ENCODE measurements at places on chromosomes 12 and 14.

- no peak overlapping the region for H3K27ac ChIP-seq
- no peak overlapping the region for H3K4me3 ChIP-seq
- no peak for DNase-seq
- no peaks in the 10 kb centered on the region for H3K4me1 ChIP-seq
Measured at GRCh38 chr14:33925946-33926345, 24.9 kb downstream of the EGLN3 start.

DNA sequence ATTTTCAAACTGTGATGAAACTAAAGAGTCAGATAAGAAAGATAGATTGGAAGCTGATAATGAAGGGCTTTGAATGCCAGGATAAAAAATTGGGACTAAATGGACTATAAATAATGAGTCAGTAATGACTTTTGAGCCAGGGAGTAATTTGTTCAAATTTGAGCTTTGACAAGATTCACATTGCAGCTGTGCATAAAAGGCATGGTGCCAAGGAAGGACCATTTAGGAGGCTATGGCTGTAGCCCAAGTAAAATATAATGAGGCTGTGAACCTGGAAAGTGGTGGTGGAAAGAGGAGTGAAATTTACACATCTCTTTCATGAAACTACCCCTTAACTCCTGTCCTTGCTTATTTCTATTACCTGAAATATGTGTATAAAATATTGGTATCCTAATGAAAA lies 218.5 kb downstream of the SLC6A15 start:
- H3K4me3 ChIP-seq, result no peak overlapping the region
- H3K4me1 ChIP-seq, result no peaks in the 10 kb centered on the region
- H3K36me3 ChIP-seq, result no peaks in the 10 kb centered on the region
- no peak for DNase-seq
- no peak overlapping the region for H3K27ac ChIP-seq

DNA sequence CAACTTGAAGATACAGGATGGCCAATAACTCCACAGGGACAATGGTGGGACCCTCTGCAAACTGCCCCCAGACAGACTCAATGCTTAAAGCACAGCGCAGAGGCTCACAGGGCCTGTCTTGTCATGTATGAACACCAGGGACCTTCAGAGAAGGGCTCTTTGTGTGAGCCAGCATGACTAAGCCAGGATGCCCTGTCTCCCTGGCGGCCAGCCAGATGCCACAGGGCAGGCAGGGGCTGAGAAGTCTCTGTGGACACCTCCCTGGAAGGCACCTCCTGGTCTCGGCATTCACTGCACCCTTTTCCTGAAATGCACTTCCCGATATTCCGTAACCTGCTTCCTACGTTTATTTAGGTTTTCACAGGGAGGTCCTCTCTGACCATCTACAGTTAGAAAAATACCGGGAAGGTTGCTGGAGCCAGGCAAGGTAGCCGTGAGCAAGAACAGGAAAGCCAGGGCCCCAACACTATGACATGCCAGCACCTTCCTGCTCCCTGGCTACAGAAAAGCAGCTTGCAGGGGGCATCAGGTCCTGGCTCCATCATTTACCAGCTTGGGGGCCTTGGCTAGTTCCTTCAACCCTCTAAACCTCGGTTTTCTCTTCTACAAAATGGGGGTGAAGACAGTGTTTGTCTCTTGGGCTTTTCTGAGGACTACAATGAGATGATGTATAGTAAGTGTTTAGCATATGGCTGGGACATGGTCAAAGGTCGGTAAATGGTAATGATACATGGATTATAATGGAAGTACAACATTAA lies 65.0 kb downstream of the PITPNM2 start:
- H3K4me1 ChIP-seq, result peaks cover 30% of the 10 kb centered on the region
- no peak overlapping the region for H3K4me3 ChIP-seq
- H3K27me3 ChIP-seq, result no peaks in the 10 kb centered on the region
- no peaks in the 10 kb centered on the region for H3K36me3 ChIP-seq
- DNase-seq, result no peak

- H3K4me3 ChIP-seq, result no peak overlapping the region
- H3K27ac ChIP-seq, result no peak overlapping the region
- H3K36me3 ChIP-seq, result no peaks in the 10 kb centered on the region
- no peak for DNase-seq
Measured at GRCh38 chr12:5429741-5430557, 2.0 kb upstream of the NTF3 start.

GRCh38 chr12:55631733-55632132 lies 5.0 kb upstream of the OR10P1 start:
- no peak overlapping the region for H3K27ac ChIP-seq
- DNase-seq, result no peak
- no peaks in the 10 kb centered on the region for H3K36me3 ChIP-seq
- no peak overlapping the region for H3K4me3 ChIP-seq
- H3K27me3 ChIP-seq, result no peaks in the 10 kb centered on the region
- H3K4me1 ChIP-seq, result no peaks in the 10 kb centered on the region

- H3K36me3 ChIP-seq, result no peaks in the 10 kb centered on the region
- H3K27me3 ChIP-seq, result no peaks in the 10 kb centered on the region
- DNase-seq, result no peak
- H3K4me1 ChIP-seq, result no peaks in the 10 kb centered on the region
- no peak overlapping the region for H3K27ac ChIP-seq
Measured at GRCh38 chr12:10405294-10405693, 4.3 kb downstream of the KLRC4 start.

DNA sequence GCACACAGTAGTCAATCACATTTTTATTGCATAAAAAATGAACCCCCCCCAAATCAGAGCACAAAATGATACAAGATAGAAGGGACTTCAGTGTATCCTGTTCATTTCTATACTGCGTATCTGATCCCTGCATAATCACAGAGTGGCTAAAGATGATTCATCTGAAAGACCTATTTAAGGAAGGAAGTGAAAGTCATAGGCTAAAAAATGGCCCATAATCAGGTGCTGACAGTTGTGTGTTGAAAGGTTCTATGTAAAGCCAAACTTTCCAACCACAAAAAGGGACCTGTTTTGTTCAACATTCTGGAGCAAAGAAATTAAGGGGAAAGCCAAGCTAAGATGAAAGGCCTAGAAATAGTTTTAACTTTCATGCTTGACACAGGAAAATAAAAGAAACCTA lies 147.8 kb upstream of the ATP2B1 start:
- no peaks in the 10 kb centered on the region for H3K27me3 ChIP-seq
- H3K27ac ChIP-seq, result no peak overlapping the region
- no peak overlapping the region for H3K4me3 ChIP-seq
- DNase-seq, result no peak
- no peaks in the 10 kb centered on the region for H3K4me1 ChIP-seq

DNA sequence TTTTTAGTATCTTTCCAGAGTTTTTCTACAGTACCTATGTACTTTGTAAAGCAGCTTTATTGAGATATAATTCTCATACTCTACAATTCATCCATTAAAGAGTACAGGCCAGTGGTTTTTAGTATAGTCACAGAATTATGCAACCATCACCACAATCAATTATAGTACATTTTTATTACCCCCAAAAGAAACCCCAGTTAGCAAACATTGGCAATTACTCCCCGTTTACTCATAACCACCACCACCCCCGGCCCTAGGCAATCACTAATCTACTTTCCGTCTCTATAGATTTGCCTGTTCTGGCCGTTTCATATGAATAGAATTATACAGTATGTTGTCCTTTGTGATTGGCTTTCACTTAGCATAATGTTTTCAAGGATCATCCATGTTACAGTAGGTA lies 119.8 kb downstream of the KICS2 start:
- H3K4me1 ChIP-seq, result no peaks in the 10 kb centered on the region
- H3K36me3 ChIP-seq, result no peaks in the 10 kb centered on the region
- no peak overlapping the region for H3K27ac ChIP-seq
- no peaks in the 10 kb centered on the region for H3K27me3 ChIP-seq
- DNase-seq, result no peak
- H3K4me3 ChIP-seq, result no peak overlapping the region
